ENCODE measurements at places on chromosomes 1 and 21. TPM values are rescaled to one million over a fixed set of nuclear protein-coding genes. Genes with fewer than 3 reads are reported as not detected.

DNA sequence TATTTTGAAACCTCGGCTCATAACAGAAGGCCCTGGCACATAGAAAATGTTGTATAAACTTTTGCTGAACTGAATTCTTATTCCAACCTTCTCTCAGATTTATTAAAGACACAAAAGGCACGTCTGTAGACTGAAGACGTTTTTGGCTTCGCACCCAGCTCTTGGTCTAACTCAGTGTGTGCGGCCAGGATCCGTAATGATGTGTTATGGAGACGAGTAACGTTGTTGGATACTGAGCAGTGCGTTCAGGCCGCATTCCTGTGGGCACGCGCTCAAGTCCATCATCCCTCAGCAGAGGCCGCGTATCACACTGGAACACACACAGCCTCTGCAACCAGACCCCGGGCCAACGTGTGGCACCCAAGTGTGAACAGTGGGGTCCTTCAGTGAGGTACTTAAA is 154.8 kb upstream of the RAB4A start:
- peaks cover 3% of the 10 kb centered on the region for H3K4me1 ChIP-seq
- no peak overlapping the region for H3K27ac ChIP-seq
- no peak for DNase-seq
- no peak overlapping the region for H3K4me3 ChIP-seq

OPRD1 gene
- not detected for total RNA-seq

TLR5 gene
- 0.38 TPM for total RNA-seq

DNA sequence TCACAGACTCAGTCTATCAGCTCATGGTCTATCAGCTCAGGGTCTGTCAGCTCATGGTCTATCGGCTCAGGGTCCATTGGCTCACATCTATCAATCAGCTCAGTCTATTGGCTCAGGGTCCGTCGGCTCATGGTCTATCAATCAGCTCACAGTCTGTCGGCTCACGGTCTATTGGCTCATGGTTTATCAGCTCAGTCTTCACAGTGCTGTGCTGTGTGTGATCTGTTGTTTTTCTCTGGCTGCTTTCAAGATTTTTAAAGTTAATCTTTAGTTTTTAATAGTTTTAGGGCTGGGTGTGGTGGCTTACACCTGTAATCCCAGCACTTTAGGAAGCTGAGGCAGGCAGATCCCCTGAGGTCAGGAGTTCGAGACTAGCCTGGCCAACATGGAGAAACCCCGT is 14.4 kb downstream of the C1orf159 start:
- no peak overlapping the region for H3K4me3 ChIP-seq
- H3K36me3 ChIP-seq = peaks cover 15% of the 10 kb centered on the region
- H3K27ac ChIP-seq = no peak overlapping the region

ADGRL4 gene
- total RNA-seq = not detected

DNA sequence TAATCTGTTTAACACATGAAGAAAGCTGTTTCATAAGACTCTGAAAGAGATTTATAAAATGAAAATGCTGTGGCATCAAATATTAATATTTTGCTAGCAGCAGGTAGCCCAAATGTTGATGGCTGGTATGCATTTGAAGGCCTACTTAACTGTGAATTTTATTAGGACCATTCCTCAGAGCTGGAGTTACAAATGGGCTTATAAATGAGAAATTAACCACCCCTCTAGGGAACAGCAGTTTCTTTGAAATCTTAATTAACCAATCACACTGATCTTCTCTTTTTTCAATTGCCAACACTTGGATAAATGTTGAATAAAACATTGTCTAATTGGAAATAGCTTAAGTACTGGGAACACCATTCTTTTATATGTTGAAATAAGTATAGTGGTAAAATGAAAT is 129.9 kb downstream of the GPR52 start:
- H3K4me1 ChIP-seq = peaks cover 9% of the 10 kb centered on the region
- H3K36me3 ChIP-seq = peaks cover 29% of the 10 kb centered on the region

DNA sequence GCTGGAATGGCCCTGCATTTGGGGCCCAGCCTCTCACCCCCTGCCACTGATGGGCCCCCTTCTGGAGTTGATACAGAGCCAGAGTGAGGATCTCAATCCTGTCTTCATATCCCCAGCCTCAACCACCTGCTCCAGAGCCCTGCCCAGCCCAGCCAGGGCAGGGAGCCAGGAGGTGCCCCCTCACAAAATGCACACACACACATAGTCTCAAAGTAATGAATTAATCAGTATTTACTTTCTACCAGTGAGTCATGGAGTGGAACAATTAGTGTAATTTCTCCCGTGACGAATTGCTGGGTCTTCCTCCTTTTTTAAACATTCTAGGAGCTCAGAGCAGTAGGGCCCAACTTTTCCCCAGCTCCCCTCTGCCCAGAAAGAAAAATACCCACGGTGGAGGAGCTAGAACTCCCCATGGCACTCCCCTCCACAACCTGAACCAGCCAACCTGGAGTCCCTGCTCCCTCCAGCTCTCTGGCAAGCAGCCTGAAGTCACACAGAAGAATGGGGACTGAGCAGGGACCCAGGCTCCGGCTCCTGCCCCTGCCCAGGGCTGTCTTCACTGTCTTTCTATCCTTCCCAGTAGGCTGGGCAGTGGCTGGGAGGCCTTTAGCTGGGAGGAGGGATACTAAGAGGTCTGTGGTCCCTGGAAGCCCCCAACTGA is 29.3 kb downstream of the SDC3 start:
- no peaks in the 10 kb centered on the region for H3K36me3 ChIP-seq
- no peak overlapping the region for H3K27ac ChIP-seq
- H3K27me3 ChIP-seq = peaks cover 68% of the 10 kb centered on the region
- H3K4me3 ChIP-seq = no peak overlapping the region
- H3K4me1 ChIP-seq = no peaks in the 10 kb centered on the region

TMCC2 gene
- total RNA-seq = 28.8 TPM

- peaks cover 8% of the 10 kb centered on the region for H3K27me3 ChIP-seq
- no peaks in the 10 kb centered on the region for H3K4me1 ChIP-seq
Observed at GRCh38 chr1:221256773-221257172, 377.5 kb downstream of the HLX start.

Data from natural killer cell treated with Interleukin-12 subunit alpha and Interleukin-12 subunit beta and Interleukin-15 and Interleukin-18, amount 100 ng/mL, for 72 hours (primary cell).